ENCODE measurements at places on chromosomes 16 and 17.

- no peak for DNase-seq
These were observed 5.9 kb downstream of the UBALD2 start for GRCh38 chr17:76270770-76271668.

DNA sequence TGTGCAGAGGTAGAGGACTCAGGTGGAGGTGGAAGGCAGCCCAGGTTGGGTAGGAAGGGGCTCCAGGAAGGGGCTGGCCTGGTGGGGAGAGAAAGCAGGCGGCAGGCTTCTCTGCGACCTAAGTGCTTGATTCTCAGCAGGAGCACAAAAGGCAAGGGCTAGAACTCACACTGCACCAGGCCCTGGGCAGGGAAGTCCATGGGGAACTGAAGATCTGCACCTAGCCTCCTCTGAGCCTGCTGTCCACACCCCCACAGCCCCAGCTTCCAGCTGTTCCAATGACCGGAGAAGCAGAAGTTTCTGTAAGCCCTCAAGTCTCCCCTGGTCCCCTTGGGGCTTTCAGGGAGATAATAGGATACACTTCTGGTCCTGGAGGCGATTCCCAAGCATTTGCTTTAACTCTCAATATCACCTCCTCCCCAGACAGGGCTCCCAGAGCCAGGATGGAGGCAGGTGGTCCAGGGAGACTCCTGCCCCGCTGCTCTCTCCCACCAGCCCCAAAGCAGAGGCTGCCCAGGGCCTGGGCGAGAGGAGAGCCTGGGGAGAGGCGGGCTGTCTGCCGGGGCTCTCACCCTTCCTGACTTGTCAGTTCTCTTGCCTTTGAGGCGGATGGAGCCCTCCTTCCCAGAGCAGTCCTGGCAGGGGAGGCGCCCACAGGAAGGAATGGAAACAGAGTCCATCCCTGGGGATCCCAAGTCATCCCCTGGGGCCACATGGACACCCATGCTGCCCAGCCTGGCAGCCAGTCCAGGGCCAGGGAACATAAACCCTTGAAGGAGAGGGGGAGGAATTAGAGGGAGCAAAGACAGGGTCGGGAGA, 126.0 kb downstream of the RBFOX3 start:
- no peak for DNase-seq

DNA sequence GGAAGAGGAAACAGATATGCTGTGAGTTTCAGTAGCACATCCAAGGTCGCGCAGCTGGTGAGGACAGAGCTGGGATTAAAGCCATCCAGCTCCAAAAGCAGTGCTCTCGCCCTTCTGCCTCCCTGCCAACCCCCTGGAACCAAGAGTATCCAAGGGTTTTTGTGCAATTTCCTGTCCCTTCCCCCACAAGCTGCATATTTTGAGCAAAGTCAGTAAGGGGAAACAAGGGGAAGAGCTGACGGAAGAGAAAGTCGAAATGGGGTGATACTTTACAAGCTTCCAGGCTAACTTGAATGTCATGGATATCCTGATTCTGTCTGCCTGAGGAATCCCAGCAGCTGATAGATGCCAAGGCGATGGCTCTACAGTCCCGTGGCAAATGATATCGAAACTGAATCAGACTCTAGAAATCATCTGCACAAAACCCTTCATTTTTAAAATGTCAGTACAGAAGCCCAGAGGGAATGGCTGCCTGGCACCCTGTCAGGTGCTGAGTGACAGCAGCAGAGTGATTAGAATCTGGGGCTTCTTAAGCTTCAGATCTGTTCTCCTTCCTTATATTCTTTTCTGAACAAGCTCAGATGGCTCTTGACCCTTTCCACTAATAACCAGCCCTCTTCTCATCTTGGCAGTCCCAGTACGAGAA, 42.9 kb upstream of the TEKT3 start:
- no peak for DNase-seq

DNA sequence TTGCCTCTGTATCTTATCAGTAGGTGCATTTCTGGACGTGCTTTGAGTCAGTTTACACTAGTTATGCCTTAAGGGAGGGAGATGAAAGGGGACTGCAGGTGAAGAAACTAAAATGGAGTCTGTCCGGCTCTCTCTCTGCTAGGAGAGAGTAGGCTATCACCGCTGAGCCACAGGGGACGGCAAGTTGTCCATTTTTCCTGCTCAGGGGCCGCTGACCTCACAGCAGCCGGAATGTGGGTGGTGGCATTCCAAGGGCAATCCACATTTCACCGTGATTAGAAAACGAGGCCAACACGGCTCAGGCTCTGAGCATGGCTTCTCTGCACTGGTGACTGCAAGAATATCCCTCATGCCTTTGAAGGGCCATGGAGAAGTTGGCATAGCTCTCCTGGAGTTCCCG, 19.0 kb upstream of the KLHDC4 start:
- DNase-seq = no peak

GRCh38 chr16:79601931-79602627, 1.5 kb upstream of the MAF start:
- peak; percentile 51 for DNase-seq

DNA sequence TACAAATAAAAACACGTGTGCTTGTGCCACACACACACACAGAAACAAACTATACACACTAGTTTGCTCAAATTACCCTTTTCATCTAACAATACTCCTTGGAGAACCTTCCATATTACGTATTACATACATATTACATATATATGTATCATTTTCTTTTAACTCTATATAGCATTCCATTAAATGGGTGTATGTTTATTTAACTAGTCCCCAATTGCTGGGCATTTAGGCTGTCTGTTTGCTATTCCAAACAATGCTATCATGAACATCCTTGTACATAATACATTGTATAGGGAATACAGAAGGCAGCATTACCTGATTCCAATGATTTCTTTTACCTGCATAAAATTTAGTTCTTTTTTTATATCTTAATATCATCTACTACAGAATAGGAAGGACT, 73.1 kb downstream of the SKAP1 start:
- DNase-seq = no peak

DNA sequence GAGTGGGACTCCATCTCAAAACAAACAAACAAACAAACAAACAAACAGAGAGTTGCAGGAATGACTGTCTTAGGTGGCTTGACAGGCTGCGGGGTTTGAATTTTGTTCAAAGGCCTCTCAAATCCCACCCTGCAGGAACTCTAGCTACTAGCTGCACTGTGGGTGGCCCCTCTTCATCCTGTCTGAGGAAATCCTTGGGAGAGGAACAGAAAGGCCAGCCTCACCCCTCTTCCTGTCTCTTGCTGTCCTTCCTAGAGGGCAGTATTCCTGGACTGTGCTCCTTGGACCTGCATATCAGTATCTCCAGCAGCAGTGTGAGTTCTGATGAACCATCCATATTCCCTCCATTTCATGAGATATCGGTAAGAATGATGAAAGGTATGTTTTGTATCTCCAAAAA, 2.0 kb upstream of the CCDC92B start:
- DNase-seq = no peak

DNA sequence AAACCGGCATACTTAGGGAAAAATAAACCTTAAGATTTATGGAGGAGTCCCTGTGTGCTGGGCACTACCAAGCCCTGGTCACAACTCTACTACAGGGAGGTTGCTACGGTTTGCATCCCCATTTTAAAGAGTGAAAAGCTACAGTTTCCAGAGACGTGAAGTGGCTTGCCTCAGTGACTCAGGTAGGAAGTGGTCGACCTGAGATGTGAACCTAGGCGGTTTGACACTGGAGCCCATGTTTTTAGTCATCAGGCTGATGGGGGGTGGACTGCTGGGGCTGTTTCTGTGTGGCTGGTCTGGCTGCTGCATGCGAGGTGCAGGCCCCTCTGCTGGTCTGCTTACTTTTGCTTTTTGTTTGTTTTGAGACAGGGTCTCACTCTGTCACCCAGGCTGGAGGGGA, 6.6 kb downstream of the COX6A2 start:
- peak; percentile 28 for DNase-seq

- DNase-seq = no peak
These were observed 22.1 kb upstream of the HNF1B start for GRCh38 chr17:37766971-37767370.

- no peak for DNase-seq
These were observed 2.6 kb downstream of the PRAC1 start for GRCh38 chr17:48719642-48720265.

- no peak for DNase-seq
These were observed 475.9 kb downstream of the GRIN2A start for GRCh38 chr16:9706217-9706836.

GRCh38 chr17:83119987-83120864, 40.8 kb downstream of the METRNL start:
- peak; percentile 37 for DNase-seq
